ENCODE measurements at places on chromosomes 7 and 10.

DNA sequence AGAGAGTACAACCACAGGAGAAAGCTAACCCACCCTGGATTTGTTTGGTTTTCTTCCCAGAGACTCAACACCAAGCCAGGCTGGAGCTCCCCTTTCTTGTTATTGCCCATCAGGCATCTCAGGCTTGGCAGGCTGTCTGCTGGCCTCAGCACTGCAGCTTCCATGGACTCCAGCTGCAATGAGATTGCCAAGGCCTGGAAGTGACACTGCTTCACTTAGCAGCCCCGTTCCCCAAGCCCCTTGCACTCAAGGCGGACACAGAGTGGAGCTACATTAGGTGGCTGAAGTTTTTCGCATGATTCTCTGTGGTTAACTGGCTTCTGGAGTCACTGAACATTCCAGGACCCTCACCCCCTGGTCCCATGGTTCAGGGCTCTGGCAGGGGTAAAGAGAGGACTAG lies 163.1 kb upstream of the GDF10 start:
- DNase-seq: no peak

DNA sequence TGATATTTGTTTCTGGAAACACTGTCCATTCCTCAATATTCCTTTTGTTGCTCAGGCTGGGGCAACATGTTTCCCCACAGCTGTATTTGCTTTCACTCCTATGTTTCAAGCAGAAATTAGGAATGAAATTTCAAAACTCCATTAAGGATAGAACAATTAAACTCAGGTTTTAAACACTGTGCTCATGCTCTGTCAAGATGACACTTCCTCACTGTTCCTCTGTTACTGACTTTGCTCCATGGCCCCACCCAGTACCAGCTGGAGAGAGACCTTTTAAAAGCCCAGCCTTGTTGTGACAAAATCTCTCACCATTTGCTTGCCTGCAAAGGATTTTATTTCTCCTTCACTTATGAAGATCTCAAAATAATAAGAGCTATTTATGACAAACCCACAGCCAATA lies 197.4 kb downstream of the ELMO1 start:
- no peak for DNase-seq

DNA sequence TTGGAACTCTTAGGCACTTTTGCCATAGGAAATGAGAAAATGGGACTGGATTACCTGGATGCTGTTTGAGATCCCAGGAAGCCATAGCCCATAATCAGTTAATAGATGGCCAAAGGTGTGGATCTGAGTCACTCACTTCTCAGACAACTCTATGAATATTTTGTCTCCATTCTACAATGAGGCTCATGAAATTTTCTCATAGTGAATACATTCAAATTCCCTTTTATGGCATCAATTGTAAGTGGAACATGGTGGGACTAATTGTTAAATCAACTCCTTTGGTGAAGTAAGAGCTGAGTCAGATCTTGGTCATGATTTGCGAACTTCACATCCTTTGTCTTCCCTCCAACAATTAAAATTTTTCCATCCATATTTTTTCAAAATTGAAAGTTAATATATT lies 222.1 kb downstream of the ARL4A start:
- no peak for DNase-seq

DNA sequence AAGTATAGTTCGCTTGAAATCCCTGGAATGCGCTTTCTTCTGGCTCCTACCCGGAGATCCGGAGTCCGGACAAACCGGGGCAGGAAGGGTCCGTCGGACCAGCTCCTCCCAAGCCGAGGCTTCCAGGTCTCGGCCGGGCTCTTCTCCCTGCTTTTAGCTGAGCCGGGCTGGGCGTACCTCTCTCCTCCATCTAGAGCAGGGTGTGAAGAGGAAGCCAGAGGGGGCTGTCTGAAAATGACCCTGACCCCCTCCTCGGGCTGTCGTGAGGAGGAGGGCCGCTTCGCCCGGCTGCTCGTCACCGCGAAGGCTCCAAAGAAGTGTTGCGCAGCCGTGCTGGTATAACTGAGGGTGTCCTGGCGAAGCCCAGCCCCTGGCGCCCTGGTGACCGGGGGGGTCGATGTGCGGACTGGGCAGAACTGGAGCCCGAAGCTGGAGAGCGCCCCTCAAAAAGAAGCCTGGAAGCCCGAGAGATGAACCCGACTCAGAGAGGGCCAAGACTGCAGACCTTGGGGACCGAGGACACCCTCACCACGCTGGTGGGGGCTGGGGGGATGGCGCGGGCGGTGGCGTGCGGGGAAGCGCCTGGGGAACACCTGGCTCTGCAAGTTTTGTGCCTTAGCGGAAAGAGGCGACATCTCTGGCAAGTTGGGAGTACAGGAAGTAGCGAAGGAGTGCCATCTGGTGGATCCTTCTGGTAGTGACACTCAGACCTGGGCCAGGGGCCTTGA lies 5.7 kb downstream of the KAZALD1 start:
- peak; percentile 66 for DNase-seq

GRCh38 chr7:40297741-40298311 lies 163.0 kb downstream of the SUGCT start:
- no peak for DNase-seq

DNA sequence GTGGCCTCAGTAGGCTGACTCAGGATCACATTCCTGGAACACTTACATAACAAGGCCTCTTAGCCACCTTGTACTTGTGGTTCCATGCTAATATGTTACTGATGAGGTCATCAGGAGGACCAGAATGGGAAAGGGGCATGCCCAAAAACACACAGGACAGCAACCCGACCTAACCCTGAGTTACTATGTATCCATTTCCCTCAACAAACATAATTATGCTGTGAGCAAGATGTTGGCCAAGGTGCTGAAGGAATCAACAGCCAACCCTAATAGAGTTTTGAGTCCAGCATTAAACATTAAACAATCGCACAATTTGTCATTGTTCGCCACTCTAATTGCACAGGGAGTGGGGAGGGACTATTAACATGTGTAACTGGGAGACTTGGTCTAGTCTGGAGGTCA lies 129.4 kb downstream of the PLPP4 start:
- no peak for DNase-seq

DNA sequence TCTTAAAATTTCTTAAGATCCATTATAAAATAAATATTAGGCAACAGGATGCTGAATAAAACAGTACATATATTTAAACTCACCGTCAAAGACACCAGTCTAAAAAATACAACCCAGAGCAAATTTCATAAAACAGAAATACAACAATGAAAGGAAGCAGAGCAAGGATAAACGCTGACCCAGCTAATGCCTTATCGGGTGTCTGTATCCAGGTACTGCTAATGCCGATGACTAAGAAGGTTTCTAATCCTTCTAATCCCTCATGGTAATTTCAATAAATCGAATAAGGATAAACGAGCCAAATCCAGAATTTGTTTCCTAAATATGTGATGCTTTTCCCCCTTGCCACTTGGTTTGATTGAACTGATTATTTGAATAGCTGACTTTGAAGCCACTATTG lies 1.7 kb downstream of the HYCC1 start:
- no peak for DNase-seq

DNA sequence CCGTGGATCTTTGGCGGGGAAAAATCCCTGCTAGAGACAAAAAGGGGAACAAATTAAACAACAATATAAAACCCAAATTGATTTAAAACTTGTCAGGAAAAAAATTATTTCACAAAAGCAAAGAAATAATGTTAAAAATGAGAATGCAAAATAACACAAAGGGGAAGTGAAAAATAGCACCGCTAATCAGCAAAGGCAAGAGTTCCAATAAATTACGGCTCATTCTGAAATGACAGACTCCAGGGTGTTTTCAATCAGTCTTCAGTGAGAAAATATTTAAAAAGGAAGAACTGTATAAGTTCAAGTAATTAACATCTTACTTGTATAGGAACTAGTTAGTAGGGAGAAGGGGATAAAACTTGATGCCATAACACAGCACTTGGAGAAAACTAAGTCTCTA lies 336.8 kb downstream of the LRRTM3 start:
- no peak for DNase-seq

DNA sequence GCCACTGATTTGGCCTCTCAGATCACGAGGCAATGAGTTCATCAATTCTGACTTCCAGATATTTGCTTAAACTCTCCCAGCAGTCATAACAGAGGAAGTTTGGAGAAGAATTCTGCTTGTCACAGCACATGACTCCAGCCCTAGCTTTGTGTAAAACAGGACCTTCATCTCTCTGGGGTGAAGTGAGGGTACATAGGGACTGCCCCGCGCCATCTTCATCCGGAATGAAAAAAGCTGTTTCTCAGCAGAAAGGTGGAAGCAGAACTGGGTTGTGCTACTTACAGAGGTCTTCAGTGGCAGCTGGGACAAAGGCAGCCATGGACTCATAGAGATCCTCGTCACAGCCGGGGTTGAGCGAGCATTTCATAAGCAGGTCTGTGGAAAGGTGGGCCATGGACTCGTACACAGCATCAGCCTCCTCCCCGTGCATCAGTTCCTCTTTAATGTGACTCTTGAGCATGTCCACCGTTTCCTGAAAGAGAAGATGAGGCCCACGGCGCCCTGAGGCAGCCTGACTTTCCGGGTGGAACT lies 58.4 kb upstream of the TM9SF3 start:
- DNase-seq: no peak

GRCh38 chr7:144649120-144649519 lies 186.7 kb downstream of the TPK1 start:
- no peak for DNase-seq

- no peak for DNase-seq
These were observed 302.0 kb downstream of the TFEC start for GRCh38 chr7:115728518-115728917.

DNA sequence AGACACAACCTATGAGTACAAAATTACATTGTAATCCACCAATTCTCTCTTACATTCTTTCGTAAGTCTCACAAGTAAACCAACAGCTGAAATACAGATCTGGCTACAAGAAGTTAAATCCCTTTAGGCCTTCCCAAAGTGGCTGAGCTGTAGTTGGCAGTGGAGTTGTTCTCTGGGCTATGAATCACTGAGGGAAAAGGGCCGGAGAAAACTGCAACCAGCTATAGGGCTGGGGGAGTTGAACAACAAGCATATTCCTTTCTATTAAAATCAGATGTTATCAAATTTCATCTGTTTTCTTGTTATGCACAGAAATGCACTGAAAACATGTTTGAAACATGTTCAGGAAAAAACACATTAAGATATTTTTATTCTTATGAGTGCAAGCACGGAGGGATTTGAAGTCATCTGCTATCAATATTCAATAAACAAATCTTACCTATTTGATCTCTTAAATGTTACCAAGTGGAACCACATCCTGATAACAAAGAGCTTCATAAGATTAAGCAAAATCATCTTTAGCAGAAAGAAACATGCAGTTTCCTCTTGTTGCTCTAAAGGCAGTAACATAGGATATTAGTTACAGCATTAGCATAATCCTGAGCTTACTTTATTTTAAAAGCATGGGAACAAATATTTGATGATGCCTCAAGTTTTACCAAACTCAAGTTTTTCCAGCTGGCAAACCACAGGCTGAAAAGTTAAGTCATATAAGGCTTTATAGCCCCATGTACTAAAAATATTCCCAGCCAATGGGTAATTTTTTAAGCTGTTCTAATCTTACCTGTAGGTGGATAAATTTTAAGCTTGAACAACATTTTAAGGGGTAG lies 212.7 kb downstream of the TAX1BP1 start:
- no peak for DNase-seq

GRCh38 chr7:48868916-48869315 lies 55.4 kb upstream of the CDC14C start:
- DNase-seq: no peak

DNA sequence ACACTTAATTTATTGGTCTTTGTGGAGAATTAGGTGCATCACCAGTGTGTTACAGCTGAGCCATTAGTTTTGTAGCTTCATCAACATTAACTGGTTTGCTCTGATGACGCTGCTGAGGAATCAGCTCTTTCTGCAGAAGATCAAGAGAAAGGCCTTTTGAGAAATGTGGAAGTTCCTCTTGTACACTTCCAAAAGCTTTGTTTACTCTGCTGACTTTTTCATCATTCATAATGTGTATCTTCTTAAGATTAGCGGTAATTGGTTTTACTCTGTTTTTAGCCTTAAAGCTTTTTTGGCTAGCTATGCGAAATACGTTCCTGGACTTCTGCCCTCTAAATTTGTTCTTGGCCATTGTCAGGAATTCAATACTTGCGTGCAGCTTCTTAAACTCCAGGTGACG lies 8.2 kb upstream of the PHYH start:
- DNase-seq: no peak

- no peak for DNase-seq
These were observed 33.3 kb upstream of the XPNPEP1 start for GRCh38 chr10:109956454-109957091.

DNA sequence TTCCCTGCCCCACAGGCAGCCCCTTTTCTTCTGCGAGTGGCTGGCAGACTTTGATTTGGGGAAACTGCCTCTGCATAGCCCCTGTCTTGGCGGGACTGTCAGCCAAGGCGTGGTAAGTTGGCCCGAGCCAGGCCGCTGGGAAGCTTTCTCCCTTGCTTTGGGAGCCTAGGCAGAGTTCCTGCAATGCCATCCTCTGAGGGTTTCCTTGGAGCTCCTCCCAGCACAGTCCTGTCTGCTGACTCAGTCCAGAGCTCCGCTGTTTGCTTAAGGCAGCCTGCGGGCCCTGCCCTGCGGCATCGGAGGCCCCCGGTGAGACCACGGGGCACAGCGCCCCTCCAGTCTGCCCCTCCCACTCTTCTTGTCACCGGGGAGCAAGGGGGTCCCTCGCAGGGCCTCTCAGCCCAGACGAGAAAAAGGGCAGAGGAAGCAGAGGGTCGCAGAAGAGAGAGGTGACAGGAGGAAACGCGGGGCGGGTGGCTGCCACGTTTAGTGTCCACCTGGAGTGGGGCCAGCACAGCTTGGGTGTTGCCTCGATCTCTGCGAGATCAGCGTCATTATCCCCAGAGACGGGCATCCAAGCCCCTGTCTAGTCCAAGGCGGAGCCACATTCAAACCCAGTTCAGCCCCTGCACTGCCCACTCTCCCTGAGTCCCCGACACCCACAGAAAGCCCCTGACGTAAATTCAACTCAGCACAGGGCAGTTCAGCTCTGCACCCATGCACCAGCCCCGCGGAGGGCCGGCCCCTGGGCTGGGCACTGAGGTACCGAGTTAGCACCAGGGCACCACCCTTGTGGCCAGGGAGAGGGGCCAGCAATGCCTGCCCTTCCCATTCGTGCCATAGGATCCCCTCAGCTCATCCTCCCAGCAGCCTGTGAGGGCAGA lies 59.0 kb upstream of the CHST15 start:
- DNase-seq: no peak
